Adipocyte (in vitro differentiated cells): ENCODE measurements at places on chromosomes 3 and 15.

DNA sequence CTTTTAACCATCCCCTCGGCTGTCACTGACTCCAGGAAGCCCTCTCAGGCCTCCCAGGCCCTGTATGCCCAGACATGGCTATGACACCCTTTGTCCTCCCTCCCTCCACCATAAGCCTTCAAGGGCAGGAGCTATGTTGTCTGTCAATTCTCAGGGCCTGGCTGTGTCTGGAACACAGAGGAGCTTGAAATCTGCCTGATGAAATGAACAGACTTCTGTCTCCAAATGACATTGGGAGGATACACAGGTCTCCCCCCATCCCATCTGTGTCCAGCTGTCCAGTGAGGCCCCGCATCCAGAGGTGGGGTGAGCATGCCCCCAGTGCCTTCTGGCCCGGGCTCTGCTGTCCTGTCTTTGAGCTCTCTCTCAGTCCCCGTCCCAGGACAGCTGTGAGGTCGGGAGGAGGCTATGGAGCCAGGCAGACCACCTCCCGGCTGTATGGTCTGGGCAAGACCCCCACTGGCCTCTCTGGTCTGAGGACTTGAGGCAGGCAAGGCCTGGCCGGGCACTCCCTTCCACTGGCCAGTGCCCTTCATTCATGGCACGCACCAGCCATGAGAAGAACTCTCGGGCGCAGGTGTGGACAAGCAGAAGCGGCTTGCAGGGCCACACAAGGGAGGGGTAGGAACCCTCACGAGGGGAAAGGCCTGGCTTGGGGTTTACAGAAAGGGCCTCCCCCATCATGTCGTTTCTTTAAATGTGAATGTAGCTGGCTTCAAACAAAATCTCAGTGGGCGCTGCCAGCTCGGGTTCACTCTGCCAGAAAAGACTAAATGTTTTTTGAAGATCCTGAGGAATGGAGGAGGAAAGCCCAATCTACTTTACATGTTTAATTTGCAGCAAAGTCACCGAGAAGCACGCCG is 38.9 kb downstream of the PCSK6 start:
- DNase-seq: no peak

GRCh38 chr3:129352650-129353588 is 74.2 kb downstream of the HMCES start:
- DNase-seq: no peak

DNA sequence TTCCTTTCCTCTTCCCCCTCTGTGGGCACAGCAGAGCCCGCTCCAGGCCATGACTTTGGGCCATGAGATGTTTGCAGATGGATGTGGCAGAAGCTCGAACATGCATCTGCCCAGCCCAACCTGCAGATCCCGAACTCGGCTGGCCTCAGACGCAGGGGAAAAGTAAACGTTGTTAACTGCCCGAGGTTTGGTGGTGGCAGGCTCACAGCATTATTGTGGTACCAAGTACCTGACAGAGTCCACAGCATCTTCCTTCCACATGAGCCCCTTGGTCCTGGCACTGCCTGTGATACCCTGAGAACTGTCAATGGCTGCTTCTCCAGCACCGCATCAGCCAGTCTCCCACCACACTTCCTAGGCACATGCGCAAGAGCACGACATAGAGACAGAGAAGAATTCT is 424.3 kb downstream of the OCA2 start:
- no peak for DNase-seq

GRCh38 chr3:196140224-196140623 is 58.3 kb upstream of the TFRC start:
- DNase-seq: no peak
